ENCODE measurements at places on chromosomes 7 and 10. TPM values are rescaled to one million over a fixed set of nuclear protein-coding genes. Genes with fewer than 3 reads are reported as not detected.

Gene PIK3AP1
- 0.46 TPM for polyA plus RNA-seq

Gene PNLIPRP2
- polyA plus RNA-seq = not detected

Gene PRKAR1B
- 16.1 TPM for polyA plus RNA-seq

Gene SLC16A9
- not detected for polyA plus RNA-seq

Gene RAMP3
- polyA plus RNA-seq = not detected

Gene ANLN
- not detected for polyA plus RNA-seq

Gene TOMM7
- polyA plus RNA-seq = 412 TPM

Gene ZKSCAN1
- polyA plus RNA-seq = 47.0 TPM

Gene PTF1A
- not detected for polyA plus RNA-seq

DNA sequence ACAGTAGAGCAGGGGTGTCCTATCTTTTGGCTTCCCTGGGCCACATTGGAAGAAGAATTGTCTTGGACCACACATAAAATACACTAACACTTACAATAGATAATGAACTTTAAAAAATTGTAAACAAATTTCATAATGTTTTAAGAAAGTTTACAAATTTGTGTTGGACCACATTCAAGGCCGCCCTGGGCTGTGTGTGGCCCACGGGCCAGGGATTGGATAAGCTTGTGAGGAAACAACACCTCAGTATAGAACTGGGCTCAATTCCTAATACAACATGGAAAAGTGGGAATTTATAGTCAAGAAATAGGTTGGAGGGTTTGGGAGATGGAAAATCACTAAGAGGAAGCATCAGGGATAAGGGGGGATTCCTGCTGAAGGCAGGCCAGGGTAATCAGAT, 17.7 kb downstream of the ZNF277 start:
- DNase-seq = no peak

DNA sequence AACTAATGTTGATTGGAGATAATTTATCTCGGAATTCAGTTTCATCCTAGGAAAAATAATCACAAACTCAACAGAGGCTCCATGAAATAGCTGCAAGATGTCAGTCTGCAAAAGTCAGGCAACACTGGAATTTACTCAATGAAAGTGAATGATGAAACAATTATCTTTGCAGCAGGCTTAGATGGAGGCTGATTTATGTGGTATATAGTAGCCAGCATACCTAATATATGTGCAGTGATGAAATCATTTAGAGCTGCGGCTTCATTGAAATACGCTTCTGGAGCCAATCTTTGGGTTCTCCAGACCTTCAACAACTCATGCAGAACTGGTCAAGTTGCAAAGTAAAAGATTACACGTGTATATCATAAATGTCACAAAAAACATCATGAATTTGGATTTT, 113.3 kb downstream of the ITGA8 start:
- no peak for DNase-seq

DNA sequence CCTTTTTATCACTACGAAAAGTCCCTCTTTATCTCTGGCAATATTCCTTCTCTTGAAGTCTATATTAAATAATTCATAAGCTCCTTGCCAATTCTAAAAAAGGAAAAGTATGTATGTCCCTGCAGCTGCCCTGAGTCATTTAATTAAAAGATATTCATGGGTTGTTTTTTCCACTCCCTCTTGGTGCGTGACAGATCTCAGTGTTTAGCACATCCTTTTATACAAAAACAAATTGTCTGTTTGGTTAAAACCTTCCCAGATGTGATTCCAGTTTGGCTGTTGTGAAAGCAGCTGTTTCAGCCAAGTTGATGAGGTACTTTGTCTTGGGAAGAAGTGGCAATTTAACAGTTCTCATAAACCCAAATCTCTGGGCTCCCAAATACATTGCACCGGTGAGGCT, 33.8 kb upstream of the PRLHR start:
- DNase-seq = no peak

- DNase-seq = no peak
Observed at GRCh38 chr7:69880840-69881239, 282.6 kb downstream of the AUTS2 start.

GRCh38 chr7:98116656-98117461, 10.2 kb downstream of the LMTK2 start:
- DNase-seq = no peak

DNA sequence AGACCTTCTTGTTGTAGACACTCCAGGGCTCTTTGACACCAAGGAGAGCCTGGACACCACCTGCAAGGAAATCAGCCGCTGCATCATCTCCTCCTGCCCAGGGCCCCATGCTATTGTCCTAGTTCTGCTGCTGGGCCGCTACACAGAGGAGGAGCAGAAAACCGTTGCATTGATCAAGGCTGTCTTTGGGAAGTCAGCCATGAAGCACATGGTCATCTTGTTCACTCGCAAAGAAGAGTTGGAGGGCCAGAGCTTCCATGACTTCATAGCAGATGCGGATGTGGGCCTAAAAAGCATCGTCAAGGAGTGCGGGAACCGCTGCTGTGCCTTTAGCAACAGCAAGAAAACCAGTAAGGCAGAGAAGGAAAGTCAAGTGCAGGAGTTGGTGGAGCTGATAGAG, 5.5 kb downstream of the GIMAP7 start:
- DNase-seq = no peak

- no peak for DNase-seq
Observed at GRCh38 chr10:11691319-11691755, 50.8 kb upstream of the ECHDC3 start.

DNA sequence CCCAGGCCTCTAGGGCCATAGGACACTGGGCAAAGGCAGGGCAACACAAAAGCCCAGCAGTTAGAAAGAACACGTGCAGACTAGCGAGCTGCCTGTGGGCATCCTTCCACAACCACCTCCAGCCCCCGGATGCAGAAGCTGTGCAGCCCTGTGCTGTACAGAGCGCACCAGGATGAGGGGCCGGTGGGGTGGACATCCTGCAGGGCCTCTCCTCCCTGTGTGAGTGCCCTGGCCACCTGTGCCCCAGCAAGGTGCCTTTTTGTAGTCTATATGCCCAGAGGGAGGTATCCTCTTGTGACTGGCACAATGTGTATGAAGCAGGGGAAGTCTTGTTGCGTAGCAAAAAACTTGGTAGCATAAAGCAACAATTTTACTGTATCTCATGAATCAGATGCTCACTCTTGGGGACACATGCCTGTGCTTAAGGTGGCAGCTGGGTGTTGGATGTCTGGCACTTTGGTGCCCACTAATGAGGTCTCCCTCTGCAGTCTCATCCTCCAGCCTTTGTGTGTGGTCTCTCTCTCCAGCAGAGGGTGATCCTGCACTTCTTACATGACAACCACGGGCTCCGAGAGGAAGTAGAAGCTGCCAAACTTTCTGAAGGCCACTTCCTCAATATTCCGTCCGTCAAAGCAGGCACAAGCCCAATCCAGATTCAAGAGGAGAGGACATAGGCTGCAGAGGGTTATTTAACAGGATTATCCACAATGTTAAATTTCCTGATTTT, 8.7 kb downstream of the NCAPG2 start:
- peak; percentile 64 for DNase-seq

DNA sequence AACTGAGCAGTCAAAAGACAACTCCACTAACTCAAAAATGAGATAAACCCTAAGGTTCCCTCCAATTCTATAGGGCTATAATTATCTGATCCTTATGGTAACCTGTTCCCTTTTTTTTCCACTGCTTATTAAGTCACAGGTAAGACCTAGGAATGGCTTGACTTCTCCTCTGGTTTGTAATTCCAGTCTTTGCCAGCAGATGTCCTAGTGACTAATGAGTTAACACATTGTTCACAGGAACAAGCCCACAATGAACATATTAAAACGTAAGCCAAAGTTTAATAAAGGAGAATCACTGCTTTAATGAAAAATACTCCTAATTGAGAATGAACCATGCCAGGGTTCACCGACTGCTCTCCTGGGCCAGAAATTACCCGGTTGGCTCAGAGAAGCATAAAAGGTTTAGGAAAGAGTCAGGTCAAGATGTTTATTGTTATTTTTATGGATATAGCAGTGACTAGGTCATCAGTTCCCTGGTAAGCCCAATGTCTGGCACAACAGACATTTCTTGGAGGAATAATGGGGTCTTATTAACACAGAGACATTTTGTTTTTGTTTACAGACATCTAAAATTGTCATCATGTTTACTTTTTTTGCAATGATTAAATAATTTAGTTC, 120.1 kb downstream of the ELAPOR2 start:
- no peak for DNase-seq

GRCh38 chr7:38465956-38466355, 165.2 kb downstream of the AMPH start:
- DNase-seq = no peak

DNA sequence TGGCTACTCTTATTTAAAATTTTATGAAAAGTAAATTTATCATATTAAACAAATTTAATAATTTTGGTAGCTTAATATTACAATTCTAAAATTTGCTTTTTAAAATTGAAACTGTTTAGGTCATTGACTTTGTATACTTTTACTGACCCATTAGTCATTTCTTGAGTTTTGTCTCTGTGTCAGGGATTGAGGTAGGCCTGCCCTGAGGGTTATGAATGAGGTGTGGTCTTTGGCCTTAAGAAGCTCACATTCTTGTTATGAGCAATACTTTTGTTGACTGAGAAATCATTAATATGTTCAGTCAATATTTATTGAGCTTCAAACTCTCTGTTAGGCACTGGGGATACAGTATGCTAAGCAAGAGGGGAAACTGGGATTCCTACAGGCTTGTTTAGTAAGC, 47.0 kb upstream of the RPA3 start:
- DNase-seq = no peak

GRCh38 chr7:15891151-15891881, 204.8 kb upstream of the MEOX2 start:
- no peak for DNase-seq

DNA sequence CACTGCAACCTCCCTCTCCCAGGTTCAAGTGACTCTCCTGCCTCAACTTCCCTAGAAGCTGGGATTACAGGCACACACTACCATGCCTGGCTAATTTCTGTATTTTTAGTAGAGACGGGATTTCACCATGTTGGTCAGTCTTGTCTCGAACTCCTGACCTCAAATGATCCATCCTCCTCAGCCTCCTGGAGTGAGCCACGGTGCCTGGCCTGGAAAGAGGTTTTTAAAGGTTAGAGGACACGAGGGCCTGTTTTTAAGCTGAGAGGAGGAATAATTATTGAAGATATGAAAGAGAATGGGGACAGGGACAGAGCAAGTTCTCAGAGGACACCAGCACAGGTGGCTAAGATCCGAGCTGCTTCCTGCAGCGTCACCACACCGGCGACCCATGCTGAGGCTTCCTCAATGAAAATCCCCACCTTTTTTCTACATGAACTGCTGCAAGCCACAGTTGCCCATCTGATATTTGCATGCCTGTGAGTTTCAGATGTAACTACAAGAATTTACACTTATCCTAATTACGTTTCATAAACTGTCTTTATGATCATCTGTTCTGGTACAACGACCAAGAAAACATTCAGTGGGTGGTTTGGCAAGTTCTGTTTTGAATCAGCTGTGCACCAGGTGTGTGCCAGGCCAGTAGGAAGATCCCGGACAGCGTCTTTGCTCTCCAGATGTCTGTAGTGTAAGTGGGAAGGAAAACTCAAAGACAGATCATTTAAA, 76.0 kb downstream of the HIP1 start:
- no peak for DNase-seq

DNA sequence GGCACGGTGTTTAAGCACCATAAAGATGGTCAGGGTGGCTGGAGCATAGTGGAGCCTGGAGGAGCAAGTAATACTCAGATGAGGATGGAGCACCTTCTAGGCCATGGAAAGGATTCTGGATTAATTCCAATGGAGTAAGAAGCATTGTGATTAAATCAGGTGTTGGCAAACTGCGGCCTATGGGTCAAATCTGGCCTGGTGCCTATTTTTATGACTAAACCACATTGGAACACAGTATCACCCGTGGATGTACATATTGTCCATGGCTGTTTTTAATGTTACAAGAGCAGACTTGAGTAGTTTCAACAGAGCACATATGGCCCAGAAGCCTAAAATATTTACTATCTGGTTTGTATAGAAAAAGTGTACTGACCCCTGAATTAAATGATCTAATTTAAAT, 49.9 kb upstream of the TMEM248 start:
- no peak for DNase-seq

DNA sequence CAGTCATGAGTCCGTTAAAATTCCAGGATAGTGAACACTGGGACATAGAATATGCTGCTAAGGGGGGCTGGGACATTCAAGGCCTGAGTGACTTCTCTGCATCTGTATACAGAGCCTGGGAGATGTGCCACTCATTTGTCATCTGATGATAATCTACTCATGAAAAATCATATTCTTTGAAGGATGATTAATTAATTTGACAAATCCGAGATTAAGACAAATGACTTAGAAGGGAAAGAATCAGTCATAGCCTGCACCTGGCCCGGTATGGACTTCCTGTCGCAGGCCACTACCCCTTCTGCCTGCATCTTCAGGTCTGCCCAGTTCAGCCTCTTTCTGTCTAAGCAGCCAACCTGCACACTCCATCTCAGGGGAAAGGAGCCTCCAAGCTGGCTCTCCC, 18.8 kb upstream of the FAM170B start:
- DNase-seq = no peak

GRCh38 chr10:68046642-68047041, 28.4 kb downstream of the HERC4 start:
- DNase-seq = no peak

DNA sequence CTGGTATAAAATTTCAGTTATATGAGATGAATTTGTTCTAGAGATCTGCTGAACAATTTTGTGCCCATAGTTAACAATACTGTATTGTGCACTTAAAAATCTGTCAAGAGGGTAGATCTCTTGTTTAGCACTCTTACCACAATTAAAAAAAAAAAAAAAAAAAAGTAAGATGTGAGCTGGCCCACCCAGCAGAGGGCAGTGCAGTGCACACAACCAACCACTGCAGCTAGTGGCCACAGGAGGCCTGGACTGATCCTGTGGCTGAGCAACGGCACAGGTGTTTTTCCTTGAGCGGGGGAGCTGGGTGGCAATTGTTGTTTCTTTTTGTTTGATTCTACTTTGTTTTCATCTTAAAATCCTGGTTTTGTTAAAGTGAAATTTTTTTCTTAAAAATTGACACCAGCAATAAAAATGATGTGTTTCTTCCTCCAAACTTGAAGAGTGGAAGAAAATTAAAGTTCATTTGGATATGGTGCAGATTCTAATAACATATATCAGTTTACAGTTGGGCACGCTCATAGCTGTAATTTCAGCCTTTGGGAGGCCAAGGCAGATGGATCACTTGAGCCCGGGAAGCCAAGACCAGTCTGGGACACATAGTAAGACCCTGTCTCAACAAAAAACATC, 171.1 kb upstream of the TBX20 start:
- DNase-seq = peak; percentile 17

DNA sequence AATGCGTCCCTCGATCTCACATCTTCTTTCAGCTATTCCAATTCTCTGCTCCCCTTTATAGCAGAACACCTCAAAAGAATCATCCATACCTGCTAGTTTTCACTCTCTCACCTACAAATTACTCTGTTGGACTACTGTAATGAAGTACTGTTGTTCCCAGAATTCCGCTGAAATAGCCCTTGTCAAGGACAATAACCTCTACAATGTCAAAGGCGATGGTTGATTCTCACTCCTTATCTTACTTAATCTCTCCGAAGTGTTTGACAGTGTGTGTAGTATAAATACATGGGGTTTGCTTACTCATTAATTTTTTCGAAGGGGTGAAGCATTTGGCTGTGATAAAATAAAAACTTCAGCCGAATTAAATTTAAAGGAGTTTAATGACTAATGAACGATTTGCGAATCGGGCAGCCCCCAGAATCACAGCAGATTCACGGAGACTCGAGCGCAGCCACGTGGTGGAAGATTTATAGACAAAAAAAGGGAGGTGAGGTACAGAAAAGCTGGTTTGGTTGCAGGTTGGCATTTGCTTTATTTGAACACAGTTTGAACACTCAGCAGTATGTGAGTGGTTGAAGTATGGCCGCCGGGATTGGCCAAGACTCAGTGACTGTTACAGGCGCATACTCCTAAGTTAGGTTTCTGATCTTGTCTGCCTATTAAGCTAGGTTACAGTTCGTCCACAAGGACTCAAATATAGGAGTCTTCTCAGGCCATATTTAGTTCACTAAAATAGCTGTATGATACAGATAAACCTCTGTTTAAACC, 29.8 kb downstream of the SYPL1 start:
- DNase-seq = no peak
